ENCODE measurements at places on chromosomes 11 and 22. TPM values are rescaled to one million over a fixed set of nuclear protein-coding genes. Genes with fewer than 3 reads are reported as not detected.

DNA sequence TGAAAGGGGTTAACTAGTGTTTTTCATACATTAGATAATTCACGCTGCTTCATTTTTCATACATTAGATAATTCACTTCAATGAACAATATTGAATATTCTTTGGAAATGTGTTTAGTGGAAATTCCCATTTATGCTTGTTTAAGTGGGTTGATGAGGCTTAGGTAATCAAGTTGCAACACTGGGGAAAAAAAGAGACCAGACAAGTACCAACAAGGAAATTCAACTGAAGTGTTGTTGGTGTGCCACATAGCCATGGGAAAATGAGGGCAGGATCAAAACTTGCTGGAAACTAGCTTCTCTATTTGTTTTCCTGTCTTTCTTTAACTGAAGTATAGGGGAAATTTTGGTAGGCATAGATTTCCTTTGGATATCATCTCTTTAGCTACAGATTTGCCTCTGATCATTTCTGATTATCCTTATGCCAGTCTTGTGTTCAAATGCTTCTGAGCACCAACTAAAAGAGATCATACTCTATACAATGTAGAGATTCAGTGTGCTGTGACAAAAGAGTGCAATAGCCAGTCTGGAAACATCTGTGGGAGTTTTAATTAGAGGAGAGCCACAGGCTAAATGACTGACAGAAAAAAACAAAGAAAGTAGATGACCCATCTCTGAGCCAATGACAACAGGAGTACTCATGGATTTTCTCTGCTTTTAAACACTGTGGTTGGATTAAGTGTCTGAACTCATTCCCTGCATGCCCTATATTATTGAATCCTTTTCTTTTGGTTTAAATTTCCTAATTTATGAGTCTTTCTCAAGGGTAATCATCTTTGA lies 67.6 kb upstream of the CTSC start:
- no peak for DNase-seq

- DNase-seq: peak; percentile 57
These were observed 88.6 kb upstream of the CRYBB3 start for GRCh38 chr22:25110846-25111578.

- no peak for DNase-seq
These were observed 48.3 kb downstream of the SYT13 start for GRCh38 chr11:45237711-45238315.

DNA sequence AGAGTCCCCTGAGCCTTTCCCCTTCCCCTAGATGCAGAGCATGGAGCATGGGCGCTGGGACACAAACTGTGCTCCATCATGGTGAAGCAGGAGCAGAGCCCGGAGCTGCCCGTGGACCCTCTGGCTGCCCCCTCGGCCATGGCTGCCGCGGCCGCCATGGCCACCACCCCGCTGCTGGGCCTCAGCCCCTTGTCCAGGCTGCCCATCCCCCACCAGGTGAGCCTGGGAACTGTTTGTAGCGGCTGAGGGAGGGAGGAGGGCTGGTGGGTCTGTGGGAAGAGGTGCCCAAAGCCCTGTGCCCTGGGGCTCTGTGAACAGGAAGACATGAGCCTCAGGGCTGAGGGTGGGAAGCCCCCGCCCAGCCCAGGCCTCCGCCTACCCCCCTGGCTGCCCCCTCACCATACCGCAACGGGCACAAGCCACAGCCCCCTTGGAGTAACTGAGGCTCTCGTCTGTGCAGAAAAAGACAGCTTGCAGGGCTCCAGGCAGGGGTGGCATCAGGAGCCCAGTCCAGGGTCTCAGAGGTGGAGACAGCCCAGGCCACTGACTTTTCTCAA lies 30.4 kb downstream of the CREB3L1 start:
- no peak for DNase-seq

- DNase-seq: peak; percentile 24
These were observed 56.5 kb upstream of the SHISAL1 start for GRCh38 chr22:44369293-44369661.

DNA sequence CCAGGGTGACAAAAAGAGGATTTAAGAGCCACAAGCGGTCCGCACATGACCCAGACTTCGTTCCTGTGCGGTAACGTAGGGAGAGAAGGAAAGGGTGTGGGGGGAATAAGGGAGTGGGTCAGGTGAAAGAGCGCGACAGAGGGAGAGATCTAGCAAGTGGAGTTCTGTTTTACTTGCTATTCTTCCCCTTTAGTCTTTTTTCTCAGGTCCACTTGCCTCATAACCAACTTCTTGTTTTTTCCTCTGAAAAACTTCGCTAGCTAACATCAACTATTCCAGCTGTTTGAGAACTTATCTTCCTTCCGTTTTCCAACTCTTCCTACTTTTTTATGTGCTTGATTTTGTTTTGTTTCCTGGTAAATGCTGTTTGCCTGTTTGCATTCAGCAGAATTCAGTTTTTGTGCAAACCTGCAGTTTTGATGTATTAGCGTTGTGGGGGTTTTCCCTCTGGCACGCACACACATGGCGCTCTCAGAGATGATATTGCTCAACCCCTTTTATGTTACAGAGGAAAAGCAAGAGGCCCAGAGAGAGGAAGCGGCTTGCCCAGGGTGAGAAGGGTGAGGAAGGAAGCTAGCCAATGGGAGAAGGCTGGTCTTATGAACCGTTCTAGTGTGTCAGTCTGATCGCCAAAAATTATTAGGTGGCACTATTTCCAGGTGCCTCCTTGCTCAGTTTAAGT lies 592 bp upstream of the CTSC start:
- DNase-seq: peak; percentile 56

GRCh38 chr11:91947215-91947820 lies 277.3 kb upstream of the FAT3 start:
- DNase-seq: no peak

- DNase-seq: peak; percentile 68
These were observed 63.5 kb upstream of the FDX1 start for GRCh38 chr11:110366291-110366690.

DNA sequence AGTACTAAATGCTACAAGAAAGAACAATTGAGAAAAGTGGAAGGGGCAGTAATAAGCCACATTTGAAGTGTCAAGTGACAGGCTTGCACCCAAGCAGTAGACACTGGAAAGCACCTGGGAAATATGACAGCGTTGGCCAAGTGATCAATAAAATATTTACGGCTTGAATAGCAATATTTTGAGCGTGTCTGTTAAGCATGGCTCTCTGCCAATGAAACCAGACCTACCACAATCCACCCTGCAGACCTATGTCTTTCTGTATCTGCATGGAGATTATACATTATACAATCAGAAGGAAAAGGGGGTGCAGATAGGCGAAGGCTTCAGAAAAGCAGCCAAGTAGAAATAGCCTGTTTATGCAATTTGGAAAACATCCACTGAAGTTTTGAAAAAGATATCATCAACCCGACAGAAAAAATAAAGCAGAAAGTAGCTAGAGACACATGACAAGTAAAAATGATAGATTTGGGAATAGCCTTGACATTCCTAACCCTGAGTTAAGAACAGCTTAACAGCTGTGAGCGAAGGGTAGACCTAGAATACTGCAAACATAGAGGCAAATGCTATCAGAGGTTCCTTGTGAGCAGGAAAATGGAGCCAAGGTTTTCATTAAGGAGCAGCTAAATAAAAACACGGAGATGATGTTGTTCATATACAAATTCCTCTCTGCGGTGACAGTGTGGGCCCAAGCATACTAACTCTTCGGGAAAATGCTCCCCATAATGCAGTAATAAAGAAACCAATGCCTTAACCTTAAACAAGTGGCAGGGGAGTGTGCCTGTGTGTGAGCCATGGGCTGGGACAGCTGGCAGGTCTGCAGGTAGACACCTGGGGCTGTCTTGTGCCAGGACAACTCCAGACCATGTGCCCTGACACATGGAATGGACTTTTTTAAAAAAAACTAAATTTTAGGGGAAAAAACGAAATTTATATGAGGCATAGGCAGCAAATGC lies 71.3 kb downstream of the ETS1 start:
- DNase-seq: no peak

GRCh38 chr11:9802291-9802861 lies 138.5 kb downstream of the SWAP70 start:
- DNase-seq: no peak

ANKK1 gene
- not detected for total RNA-seq

BSX gene
- not detected for total RNA-seq

SLC37A4 gene
- 7.1 TPM for total RNA-seq
